ENCODE measurements at places on chromosomes 3 and 15. TPM values are rescaled to one million over a fixed set of nuclear protein-coding genes. Genes with fewer than 3 reads are reported as not detected.

MCTP2 gene
- 2.0 TPM for total RNA-seq

- H3K36me3 ChIP-seq: no peaks in the 10 kb centered on the region
- no peaks in the 10 kb centered on the region for H3K4me1 ChIP-seq
- DNase-seq: no peak
- H3K4me3 ChIP-seq: no peak overlapping the region
Measured at GRCh38 chr3:63287610-63288009, 9.5 kb downstream of the SYNPR start.

DNA sequence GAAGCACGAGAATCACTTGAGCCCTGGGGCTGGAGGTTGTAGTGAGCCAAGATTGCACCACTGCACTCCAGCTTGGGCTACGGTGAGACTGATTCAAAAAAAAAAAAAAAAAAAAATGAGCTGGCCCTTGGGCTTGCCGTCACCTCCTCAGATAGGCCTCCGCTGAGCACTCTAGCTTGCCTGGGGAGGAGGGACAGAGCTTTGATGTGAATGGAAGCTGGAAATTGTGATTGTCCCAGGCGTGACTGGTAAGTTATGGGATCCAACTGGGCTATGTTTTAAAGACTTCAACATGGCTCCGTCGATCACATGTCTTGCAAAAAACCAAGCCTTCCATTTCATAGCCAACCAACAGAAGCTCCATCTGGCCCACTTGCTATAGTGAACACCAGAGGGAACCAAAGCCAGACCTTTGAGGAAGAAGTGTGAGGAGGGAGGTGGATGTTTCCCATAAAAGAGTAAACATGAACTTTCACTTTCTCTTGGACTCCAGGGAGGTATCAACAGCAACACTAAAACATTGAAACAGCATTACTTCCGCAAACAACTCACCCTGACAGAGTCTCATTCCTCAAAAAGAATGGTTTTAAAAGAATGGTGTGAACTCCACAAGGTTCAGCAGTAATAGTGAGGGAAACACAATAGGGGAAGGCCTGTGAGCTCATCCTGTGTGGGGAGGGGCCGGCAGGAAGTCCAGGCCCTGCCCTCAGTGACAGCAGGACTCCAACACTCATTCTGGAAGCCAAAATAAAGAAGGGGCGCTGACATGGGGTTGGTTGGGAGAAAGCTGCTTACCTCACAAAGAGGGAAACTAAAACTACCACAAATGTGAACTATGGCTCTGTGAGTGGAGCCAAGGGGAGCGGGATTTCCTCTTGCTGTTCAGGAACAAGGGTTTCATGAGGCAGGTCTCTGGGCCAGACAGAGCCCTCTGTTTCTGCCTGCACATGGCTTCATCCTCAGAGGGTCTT, 59.2 kb upstream of the IL12A start:
- H3K4me3 ChIP-seq: no peak overlapping the region
- no peaks in the 10 kb centered on the region for H3K36me3 ChIP-seq
- H3K4me1 ChIP-seq: peaks cover 15% of the 10 kb centered on the region
- H3K27me3 ChIP-seq: no peaks in the 10 kb centered on the region
- peak overlapping the region; percentile 0 for H3K27ac ChIP-seq

DNA sequence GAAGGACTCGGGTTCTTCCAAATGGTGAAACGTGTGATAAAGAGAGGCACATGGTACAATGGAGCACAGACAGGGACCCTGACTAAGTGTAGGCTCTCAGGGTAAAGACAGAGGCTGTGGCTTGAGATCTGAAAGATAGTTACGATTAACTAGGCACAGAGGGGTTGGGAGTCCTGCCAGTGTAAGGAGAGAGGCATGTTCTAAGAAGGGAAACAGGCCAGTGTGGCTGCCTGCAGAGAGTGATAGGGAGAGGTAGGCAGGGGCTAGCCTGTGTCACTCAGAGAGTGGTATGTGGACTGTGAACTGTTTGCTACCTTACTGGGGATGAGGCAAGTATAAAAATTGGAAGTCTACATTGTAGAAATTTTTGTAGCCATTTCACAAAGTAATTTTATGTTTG, 109.5 kb downstream of the PEX5L start:
- H3K36me3 ChIP-seq: no peaks in the 10 kb centered on the region
- no peak overlapping the region for H3K27ac ChIP-seq
- DNase-seq: no peak
- H3K4me1 ChIP-seq: no peaks in the 10 kb centered on the region
